ENCODE measurements at places on chromosomes 1 and 21.

GRCh38 chr1:46020010-46020409 lies 112.4 kb downstream of the PIK3R3 start:
- no peak for DNase-seq

DNA sequence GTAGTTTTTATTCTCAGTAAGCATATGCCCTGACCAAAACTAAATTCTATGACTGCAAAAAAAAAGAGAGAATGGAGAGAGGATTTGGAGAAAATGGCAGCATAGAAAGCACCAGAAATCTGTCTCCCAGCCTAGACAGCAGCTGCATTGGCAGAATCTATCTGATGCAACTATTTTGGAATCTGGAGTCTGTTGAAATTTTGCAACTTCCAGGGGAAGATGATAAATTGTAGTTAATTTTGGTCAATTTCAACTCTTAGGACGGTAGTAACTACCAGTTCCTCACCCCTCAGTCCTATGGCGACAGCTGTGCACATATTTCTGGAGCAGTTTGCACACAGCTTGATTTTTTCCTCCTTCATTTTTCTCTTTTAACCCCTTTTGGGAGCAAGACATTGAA lies 10.9 kb downstream of the EXO5 start:
- DNase-seq, result no peak

- no peak for DNase-seq
These were observed 13.3 kb downstream of the MFAP2 start for GRCh38 chr1:16967095-16967575.

DNA sequence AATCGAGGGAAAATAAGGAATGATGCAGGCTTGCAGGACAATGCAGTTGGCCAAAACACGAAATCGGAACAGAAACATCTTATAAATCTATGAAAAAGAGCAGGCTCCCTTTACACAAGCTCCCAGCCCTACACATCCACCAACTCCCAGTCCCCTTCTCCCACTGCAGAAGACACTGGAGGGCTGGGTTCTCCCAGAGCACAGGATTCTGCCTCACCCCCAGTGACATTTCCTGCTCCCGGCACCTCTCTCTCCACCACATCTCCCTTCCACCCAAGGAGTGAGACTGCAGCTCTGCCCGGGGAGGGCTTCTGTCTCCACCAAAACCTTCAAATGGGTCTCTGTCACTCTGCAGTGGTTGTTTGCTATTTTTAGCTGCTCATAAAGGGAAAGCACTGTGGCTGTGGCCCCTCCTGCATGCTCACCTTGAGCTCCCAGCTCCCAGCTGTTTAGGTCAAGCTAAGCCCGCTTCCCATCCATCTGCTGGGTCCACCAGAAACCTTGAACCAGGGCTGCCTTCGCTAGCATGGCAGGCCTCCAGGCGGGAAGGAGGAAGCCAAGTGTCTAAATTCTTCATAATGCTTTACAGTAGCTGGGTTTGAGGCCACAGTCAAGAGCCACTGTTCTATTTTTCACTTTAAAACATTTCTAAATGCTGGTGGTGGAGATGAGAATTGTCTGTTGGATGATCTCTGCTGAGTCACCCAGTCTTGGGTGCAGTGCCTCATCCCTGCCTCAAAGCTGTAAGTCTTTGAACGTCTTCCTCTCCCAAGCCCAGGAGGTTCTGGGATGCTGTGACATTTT lies 3.3 kb upstream of the C2CD2 start:
- no peak for DNase-seq

DNA sequence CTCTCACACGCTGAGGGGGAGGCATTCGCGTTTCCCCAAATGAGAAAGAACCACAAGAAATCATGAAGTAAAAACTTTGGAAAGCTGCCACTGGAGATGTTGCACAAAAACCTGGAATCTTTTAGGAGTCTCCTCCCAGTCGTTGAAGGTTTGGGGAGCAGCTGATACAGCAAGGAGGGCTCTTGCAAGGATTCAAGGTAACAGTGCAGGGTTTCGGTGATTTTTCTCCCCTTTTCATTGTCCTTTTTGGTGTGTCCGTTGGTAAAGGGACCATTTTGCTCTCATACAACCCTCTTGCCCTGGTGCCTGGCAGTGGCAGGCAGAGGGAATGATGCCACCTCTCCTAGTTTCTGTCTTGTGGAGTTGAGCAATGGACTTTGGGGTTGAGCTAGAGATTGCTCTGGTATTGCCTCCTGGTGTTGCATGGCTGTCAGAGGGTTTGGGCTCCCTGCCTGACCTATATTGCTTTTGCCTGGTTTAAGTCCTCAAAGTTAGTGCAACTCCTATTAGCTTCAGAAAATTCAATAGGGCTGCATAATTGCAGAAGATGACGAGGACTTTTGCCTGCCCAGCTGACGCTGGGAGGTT lies 872 bp downstream of the BRINP2 start:
- no peak for DNase-seq

GRCh38 chr21:38997051-38997842 lies 186.0 kb downstream of the PSMG1 start:
- DNase-seq, result no peak

DNA sequence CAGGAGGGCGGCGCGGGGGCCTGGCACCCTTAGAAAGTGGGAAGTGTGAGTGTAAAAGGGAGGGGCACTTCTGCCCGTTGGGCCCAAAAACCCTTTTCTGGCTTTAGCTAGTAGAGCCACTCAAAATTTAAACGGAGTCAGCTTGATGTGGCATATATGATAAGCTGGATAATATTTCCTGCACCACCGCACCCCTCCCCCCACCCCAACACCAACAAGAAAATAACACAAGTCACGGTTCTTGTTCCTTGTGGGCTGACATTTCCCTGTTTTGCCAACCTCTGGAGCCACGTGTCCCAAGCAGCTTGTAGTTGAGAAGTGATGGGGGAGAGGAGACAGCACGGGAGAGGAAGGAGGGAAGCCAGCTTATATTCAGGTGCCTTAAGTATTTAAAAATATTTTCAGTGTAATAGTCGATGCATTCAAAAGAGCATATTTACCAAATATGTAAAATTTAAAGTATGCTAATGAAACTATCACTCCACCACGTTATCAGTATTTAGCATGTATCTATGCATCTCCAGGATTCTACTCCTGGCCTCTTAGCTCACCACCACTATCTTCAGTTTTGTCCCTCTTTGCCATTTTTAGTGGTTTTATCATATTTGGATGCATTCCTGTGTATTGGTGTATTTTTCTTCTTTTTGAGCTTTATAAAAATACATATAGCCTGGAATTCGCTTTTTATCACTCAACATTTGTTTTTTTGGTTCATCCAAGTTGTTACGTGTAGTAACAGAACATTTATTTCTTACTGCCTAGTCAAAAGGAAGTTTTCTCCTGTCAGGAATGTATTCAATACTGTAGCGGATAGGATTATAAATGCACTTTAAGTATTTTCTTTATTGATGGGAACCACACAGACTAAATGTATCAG lies 773 bp upstream of the DDX59 start:
- no peak for DNase-seq

GRCh38 chr1:212341090-212341489 lies 55.9 kb downstream of the PPP2R5A start:
- DNase-seq, result no peak

DNA sequence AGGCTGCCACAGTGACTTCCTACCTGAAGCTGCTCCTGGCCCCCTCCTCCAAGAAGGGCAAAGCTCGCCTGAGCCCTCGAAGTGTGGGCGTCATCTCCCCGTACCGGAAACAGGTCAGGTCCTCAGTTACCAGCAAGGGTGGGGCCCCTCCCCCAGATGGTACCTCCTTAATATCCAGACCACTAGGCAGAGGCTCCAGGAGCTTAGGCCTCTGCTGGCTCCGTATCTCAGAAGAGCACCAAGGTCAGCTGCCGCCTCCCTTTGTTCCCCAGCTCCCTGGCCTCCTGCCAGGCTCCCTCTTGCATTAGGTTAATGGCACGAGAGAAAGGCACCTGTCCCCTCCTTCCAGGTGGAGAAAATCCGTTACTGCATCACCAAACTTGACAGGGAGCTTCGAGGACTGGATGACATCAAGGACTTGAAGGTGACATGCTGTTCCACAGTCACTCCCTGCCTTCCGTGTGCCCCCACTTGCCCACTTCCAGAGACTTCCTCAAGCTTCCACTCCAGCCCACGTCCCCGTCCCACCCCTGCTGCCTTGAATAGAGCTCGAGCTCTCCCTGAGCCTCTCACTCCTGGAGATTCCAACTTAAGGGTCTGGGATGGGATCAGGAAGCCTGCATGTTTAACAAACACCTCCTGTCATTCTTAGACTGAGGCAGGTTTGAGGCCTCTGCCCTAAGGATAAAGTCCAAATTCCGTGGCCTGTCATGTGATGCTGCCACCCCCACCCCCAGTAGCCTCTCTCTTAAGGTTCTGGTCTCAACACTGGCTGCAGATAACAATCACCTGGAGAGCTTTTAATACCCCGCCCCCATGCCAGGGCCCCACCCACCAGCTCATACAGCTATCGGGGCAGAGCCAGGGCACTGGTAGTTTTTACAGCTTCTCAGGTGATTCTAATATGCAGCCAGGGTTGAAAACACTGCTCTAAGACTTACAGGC lies 8.3 kb downstream of the RHOC start:
- no peak for DNase-seq

DNA sequence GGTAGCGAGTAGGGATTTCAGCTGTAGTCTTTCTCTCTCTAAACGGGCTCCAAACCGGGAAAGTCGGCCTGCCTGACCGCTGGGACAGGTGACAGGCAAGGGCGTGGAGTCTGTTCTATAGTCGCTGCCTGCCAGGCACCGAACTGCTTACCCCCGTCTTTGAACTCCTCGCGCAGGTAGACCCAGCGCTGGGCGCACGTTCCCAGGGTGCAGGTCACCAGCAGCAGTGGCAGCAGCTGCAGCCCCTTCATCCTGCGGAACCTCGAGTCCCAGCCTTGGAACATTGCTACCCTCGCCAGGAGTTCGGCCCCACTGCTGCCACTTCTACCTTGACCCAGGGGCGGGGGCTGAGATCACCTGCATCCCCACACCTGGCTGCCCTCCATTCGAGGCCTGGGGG lies 22.2 kb upstream of the OSBPL9 start:
- no peak for DNase-seq

DNA sequence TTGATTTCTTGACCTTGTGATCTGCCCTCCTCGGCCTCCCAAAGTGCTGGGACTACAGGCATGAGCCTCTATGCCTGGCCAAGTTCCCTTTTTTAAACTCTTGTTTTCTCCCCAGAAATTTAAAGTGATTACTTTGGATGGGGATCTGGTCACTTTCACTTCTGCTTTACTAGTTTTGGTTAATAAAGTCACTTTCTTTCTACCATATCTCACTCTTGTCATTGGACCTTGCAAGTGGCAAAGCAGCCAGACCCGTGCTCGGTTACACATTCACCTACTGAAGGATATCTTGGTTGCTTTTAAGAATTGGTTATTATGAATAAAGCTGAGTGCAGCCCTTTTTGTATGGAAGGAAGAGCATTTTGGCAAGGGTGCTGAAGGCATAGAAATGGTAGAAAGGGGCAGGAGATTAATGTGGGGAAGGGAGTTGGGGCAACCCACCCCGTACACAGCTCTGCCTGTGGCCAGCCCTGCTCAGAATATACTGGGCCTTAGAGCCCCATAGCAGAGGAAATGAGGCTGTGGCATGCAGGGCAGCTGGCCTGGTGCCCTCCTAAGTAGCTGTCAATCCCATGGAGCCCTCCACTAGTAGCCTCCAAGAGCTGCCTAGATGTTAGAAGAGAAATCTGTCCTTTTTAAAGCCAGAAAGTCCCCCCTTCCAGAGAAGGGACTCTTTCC lies 40.7 kb downstream of the CD2 start:
- DNase-seq, result no peak

DNA sequence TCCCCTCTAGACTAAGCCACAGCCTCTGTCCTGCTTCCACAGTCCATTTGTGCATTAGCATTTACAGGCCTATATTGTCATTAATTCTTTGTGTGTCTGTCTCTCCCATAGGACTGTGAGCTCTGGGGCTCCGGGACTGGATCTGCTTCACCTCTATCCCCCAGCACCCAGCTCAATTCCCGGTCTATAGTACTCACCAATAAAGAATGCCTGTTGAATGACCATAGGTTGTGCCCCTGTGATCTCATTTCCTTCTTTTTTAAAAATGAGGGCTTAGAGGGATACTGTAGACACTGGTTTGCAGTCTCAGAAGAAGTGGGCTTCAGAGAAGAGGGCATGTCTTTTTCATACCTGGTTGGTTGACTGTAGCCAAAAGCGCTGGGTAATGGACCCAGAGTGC lies 8.8 kb upstream of the POU3F1 start:
- no peak for DNase-seq

- no peak for DNase-seq
These were observed 62.4 kb upstream of the WNT4 start for GRCh38 chr1:22204989-22205913.

DNA sequence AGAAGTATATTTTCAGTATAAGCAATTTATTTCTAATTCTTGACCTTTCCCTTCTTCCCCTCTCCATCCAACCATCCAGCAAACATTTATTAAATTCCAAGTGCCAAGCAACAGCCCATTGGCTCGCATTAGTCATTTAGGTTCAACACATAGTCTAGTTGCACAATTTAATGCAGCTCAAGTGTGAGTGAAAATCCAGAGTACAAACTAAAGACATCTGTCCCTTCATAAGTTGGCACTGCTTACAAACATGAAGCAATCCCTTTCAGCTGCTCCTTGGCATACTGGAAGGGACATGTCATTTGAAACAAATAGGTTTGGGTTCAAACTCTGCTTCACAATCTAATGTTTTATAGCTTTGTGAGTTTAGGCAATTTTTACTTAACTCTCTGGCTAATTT lies 10.7 kb downstream of the CASQ2 start:
- no peak for DNase-seq

- DNase-seq, result no peak
These were observed 75.6 kb downstream of the XCL2 start for GRCh38 chr1:168468042-168468809.

GRCh38 chr1:2986549-2987305 lies 34.5 kb upstream of the ACTRT2 start:
- no peak for DNase-seq

All from stimulated activated CD4-positive, alpha-beta T cell treated with anti-CD3 and anti-CD28 coated beads, Interleukin-2, amount 100 ng/mL, for 4 hours (primary cell).